ENCODE measurements at places on chromosomes 1 and 21.

DNA sequence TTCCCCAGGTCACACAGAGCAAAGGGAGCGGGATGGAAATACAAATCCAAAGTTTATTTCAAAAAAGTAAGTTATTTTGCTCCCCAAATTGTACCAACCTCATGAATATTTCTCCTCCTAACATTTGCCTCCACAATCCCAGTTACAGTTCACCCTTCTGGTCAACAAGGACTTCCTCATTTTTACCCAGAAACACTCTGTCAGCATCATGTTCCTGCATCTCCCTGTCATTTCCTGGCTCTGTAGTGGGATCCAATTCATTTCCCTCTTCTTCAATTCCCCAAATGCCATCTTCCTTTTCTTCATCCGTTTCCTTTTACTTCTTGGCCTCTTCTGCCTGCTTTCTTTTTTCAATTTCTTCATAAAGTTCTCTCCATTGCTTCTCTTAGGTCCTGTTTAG is 32.0 kb upstream of the EPS15 start:
- no peak for DNase-seq

DNA sequence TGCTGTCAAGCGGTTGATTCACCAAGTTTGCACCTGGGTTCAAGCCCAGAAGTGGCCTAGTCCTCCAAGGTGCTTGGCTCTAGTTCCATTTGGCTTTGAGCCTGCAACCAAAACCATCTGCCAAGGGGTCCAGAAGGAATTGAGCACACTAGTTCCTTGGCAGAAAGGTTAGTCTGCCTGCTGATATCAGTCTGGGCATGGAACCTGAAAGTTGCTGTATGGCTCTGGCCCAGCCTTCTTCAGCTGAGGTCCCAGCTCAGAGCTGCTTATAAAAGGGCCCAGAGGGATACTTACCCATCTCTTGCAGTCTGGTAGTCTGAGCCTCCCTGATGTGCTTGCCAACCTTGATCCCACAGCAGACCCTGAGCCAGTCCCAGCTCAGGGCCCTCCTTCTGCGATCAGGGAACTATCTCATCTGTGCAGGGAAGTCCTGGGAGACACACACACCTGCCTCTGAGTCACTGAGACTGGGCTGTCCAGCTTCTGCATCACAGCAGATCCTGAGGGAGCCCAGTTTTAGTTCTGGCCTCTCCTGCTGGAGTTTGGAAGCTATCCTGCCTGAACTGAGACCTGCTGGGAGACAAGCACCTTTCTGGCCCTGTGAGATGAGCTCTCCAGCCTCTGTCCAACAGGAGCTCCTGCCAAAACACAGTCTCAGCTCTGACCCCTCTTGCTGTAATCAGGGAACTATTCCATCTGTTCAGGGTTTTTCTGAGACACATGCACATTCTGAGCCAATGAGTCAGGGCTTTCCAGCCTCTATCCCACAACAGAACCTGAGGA is 75.8 kb downstream of the CTH start:
- no peak for DNase-seq

GRCh38 chr1:21909787-21910503 is 27.2 kb downstream of the HSPG2 start:
- no peak for DNase-seq

DNA sequence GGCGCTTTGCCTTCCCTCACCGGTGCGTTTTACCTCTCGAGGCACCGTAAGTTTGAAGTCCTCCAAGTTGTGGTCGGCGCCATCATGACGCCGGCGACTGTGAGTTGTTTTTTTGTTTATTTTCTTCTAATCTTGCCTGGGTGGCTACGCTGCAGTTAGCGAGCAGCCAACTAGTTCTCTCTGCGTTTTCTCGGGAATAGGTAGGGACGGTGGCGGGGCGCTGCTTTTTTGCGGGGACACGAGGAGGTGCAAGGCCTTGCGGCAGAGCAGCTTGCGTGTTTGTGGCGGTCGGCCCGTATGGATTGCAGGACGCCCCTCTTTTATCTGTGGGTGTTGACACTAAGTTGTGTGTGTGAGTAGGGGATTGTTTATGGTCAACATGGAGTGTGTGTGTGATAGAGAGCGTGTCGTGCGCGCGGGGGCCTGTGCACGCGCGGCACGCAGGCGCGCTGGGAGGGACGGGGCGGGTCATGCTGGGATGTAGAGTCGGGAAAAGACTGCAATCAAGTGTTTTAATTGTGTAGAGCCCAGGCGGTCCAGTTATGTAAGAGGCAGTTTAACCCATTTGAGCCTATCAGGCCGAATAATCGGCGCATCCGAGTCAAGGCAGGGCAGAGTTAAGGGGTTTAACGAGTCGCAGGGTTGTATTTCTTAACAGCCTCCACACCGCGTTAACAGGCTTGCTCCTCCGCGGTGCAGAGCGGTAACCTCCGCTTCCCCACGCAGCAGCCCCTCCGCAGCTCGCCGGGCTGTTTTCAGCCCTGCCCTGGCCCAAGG is 1.2 kb upstream of the NEGR1 start:
- DNase-seq = no peak

GRCh38 chr1:213698092-213698702 is 289.6 kb upstream of the PROX1 start:
- no peak for DNase-seq

DNA sequence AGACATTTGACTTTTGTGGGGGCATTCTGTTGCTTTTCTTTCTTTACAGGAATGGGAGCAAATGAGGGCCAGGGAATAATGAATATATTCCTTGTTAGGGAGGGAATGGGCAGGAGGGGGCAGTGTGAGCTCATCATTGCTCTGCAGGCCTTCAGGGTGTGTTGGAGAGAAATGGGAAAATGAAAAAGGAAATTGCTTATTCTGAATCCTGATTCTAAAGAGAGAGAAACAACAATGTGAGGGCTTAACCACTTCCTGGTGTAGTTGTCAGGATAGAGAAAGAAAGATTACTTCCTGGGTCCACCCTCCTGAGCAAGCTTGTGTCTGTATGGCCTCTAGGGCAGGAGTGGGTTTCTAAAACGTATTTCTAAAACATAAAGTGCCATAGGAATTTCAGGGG is 28.3 kb downstream of the VANGL2 start:
- no peak for DNase-seq

- DNase-seq = no peak
These were observed 46.9 kb upstream of the PUM1 start for GRCh38 chr1:31112266-31112935.

DNA sequence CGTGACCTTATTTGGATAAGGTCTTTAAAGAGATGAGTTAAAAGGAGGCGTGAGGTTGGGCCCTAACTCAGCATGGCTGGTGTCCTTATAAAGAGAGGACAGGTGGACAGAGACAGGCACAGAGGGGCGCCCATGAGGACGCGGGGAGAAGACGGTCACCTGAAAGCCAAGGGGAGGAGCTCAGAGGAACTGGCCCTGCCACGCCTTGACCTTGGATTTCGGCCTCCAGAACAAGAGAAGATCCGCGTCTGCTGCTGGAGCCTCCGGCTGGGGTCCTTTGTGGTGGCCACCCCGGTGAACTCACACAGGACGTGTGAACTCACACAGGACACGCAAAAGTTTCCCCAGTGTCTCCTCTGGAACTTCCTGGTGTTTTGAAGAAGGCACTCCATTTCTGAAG is 122.7 kb downstream of the SIK1 start:
- DNase-seq = no peak
